Stimulated activated CD4-positive, alpha-beta T cell treated with anti-CD3 and anti-CD28 coated beads, Interleukin-4, amount 100 ng/mL, for 4 hours (primary cell): ENCODE measurements at places on chromosomes 13 and 19.

DNA sequence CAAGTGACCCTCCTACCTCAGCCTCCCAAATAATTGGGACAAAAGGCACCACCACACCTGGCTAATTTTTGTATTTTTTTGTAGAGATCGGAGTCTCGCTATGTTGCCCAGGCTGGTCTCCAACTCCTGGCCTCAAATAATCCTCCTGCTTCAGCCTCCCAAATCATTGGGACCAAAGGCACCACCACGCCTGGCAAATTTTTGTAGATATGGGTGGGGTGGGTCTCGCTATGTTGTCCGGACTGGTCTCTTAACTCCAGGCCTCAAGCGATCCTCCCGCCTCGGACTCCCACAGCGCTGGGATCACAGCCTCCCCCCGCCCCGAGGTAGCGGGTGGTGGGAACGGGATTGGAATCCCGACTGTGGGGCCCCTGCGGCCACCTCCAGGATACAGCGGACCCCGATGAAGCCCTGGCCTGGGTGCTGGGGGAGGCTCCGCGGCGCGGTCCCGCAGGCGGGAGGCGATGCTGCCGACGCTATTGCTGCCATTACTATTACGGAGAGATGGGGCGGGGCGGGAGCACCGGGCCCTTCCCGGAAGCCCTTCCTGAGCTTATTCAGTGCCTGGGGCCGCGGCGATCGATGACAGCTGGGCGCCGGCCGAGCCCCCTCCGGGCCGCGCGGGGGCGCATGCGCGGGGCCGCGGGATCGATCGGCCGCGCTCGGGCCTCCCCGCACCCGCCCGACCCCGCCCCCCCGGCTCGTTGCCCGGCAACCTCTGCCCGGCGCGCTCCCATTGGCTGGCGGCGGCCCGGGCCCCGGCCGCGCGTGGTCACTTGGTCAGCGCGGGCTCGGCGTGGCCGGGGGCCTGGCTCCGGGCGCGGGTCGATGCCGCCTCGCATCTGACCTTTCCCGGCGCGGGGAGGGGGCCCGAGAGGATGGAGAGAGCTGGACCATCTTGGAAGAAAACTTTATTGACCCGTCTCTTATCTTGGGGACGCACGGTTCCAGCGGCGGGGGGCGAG, 27.9 kb upstream of the ONECUT3 start:
- DNase-seq = peak; percentile 12

GRCh38 chr13:95706356-95706755, 29.4 kb downstream of the DNAJC3 start:
- no peak for DNase-seq

- no peak for DNase-seq
These were observed 79.5 kb upstream of the MYO16 start for GRCh38 chr13:108549934-108550333.

- no peak for DNase-seq
These were observed 495.9 kb downstream of the GPC5 start for GRCh38 chr13:91894316-91894715.

GRCh38 chr19:4267901-4268815, 10.9 kb upstream of the SHD start:
- DNase-seq = no peak
